ENCODE measurements at places on chromosomes 12 and 14. TPM values are rescaled to one million over a fixed set of nuclear protein-coding genes. Genes with fewer than 3 reads are reported as not detected.

CD69 gene
- total RNA-seq, result not detected

KRT3 gene
- not detected for total RNA-seq

VRTN gene
- not detected for total RNA-seq

NUDT4 gene
- 49.7 TPM for total RNA-seq

C12orf54 gene
- not detected for total RNA-seq

- H3K36me3 ChIP-seq, result peaks cover 3% of the 10 kb centered on the region
- H3K4me3 ChIP-seq, result no peak overlapping the region
- no peaks in the 10 kb centered on the region for H3K27me3 ChIP-seq
These were observed 89.0 kb downstream of the CDK17 start for GRCh38 chr12:96311191-96311590.

- no peaks in the 10 kb centered on the region for H3K27me3 ChIP-seq
- DNase-seq, result no peak
- H3K27ac ChIP-seq, result peak overlapping the region; percentile 23
These were observed 11.9 kb downstream of the AEBP2 start for GRCh38 chr12:19451196-19451595.

DNA sequence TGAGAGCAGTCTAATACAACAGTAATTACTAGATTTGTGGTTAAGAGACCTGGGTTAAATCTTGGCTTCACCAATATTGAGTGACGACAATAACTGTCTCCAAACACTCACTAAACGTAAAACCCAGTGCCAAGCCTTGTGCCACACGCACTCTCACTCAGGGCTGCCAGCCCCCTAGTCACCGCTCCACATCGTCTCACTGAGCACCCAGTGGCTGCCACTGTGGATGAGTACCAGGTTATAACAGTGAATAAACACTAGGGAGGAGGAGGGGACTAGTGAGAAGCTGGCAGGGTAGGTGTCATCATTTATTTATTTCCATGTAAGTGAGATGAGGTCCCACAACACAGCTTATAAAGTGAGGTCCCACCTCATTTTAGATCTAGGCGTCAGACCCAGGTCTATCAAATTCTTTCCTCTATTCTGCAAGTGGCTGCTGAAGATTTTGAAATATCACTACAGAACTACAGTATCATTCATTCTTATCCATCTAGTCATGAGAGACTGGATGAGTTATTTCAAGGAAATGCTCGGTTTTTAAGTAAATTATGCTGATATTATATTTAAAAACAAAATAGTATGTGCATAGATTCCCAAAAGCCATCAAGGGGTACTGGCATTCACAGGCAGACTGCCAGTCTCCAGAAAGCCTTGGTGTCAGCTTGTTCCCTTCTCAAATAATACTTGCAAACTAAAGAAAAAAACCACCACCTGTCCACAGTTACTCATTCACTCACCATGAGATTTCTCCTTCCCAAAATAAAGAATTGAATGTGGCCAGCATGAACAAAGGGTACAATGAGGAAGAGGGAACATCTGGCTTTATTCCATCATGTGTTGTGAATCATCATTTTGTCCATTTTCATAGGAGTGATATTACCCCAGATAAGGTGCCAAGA lies 84.0 kb downstream of the PTPN21 start:
- no peak overlapping the region for H3K27ac ChIP-seq
- H3K4me3 ChIP-seq, result no peak overlapping the region
- H3K36me3 ChIP-seq, result peaks cover 67% of the 10 kb centered on the region
- no peaks in the 10 kb centered on the region for H3K27me3 ChIP-seq
- peaks cover 16% of the 10 kb centered on the region for H3K4me1 ChIP-seq

DNA sequence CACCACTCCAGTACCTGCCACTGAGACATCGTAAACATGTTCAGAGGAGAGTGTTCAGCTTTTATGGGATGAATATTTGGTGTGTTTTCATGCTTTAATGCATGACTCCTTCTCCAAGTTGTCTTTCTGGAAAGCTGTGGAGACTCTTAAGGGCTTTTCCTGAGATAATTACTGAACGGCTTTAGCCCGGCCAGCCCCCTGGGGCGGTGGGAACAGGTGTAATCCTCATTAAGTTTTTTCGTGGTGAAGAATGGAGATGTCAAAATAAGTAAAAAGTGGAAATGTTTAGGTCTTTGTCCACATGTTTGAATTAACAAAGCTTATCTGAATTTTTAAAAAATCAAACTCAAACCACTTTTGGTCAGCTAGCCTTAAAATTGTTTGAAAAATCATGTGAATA lies 1.5 kb downstream of the SYNE2 start:
- H3K36me3 ChIP-seq, result no peaks in the 10 kb centered on the region
- no peak for DNase-seq
- H3K27me3 ChIP-seq, result no peaks in the 10 kb centered on the region
- peak overlapping the region; percentile 91 for H3K4me3 ChIP-seq
- H3K27ac ChIP-seq, result no peak overlapping the region

GRCh38 chr12:85834378-85834777 lies 1.8 kb downstream of the RASSF9 start:
- no peak for DNase-seq
- H3K4me1 ChIP-seq, result peaks cover 26% of the 10 kb centered on the region
- H3K4me3 ChIP-seq, result no peak overlapping the region
- H3K36me3 ChIP-seq, result no peaks in the 10 kb centered on the region
- H3K27me3 ChIP-seq, result no peaks in the 10 kb centered on the region

- H3K4me1 ChIP-seq, result peaks cover 43% of the 10 kb centered on the region
- DNase-seq, result no peak
- no peaks in the 10 kb centered on the region for H3K27me3 ChIP-seq
- no peak overlapping the region for H3K4me3 ChIP-seq
- H3K36me3 ChIP-seq, result peaks cover 59% of the 10 kb centered on the region
These were observed 4.3 kb downstream of the DDIT3 start for GRCh38 chr12:57515934-57516541.

DNA sequence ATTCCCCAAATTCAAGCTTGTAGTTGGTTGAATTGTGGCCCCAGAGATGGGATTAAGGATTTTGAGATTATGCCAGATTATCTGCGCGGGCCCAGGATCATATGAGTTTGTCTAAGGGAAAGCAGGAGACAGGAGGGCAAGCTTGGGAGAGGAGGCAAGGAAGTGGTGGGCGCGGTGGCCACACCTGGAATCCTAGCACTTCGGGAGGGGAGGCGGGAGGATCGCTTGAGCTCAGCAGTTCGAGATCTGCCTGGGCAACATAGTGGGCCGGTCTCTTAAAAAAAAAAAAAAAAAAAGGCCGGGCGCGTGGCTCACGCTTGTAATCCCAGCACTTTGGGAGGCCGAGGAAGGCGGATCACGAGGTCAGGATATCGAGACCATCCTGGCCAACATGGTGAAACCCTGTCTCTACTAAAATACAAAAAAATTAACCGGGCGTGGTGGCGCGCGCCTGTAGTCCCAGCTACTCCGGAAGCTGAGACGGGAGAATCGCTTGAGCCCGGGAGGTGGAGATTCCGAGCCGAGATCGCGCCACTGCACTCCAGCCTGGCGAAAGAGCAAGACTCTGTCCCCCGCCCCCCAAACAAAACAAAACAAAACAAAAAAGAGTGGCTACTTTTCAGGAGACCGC lies 881 bp upstream of the PUS1 start:
- DNase-seq, result no peak
- peak overlapping the region; percentile 81 for H3K4me3 ChIP-seq
- peaks cover 18% of the 10 kb centered on the region for H3K4me1 ChIP-seq
- H3K27ac ChIP-seq, result peak overlapping the region; percentile 79
- H3K36me3 ChIP-seq, result peaks cover 6% of the 10 kb centered on the region

DNA sequence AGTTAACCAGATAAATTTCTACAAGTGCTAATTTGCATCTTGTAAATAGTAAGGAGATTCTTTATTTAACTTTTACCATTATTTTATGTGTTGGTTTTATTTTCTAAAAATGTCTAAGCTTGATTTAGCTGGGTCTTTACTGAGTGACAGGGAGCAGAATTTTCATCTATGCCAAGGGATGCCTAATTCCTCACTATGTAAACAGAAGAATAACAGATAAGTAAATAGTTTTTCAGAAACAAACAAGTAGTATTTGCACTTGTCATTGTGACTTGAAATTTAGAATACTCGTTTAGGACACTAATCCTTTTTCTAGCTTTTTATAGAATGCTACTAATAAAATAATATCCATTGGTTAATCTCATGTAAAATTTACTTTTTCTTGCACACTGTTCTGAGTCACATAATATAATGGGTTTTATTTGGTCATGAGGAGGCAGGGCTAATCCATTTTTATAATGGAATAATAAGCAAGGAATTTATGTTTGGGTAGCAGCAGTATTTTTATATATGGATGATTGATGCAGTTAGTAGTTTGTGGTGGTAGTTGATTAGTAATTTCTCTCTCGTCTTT lies 746.5 kb downstream of the SLC6A15 start:
- H3K4me3 ChIP-seq, result no peak overlapping the region
- no peaks in the 10 kb centered on the region for H3K27me3 ChIP-seq
- H3K27ac ChIP-seq, result no peak overlapping the region
- H3K36me3 ChIP-seq, result no peaks in the 10 kb centered on the region
- no peak for DNase-seq

Measured in osteocyte (in vitro differentiated cells).